ENCODE measurements at places on chromosomes 2 and 18.

DNA sequence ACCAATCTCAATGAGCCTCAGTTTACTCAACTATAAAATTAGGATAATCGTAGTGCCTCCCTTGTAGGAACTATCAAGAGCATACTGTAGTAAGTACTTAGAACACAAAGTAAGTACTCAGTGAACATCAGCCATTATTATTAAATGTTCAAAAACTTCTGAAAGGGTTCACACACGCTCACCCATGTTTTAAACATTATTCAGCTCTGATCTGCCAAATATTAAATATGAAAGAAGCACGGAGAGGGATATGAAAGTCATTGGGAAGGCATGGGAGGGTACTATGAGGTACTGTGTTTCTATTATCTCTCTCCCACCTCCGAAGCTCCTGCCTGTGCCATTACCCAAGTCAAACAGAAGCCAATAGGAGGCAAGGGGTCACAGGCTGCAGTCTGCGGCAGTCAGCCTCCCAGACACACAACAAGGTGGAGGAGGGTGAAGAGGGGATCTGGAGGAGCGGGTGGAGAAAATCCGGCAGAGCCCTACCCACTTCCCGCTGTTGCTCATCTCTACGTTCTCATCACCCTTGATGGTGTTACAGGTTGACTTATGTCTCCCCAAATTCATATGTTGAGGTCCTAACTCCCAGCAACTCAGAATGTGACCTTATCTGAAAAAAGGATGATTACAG lies 2.0 kb upstream of the TBC1D8 start:
- no peak for DNase-seq

GRCh38 chr2:175926272-175926671 lies 75.8 kb downstream of the LNPK start:
- no peak for DNase-seq

GRCh38 chr18:37701967-37702366 lies 136.4 kb upstream of the CELF4 start:
- no peak for DNase-seq

DNA sequence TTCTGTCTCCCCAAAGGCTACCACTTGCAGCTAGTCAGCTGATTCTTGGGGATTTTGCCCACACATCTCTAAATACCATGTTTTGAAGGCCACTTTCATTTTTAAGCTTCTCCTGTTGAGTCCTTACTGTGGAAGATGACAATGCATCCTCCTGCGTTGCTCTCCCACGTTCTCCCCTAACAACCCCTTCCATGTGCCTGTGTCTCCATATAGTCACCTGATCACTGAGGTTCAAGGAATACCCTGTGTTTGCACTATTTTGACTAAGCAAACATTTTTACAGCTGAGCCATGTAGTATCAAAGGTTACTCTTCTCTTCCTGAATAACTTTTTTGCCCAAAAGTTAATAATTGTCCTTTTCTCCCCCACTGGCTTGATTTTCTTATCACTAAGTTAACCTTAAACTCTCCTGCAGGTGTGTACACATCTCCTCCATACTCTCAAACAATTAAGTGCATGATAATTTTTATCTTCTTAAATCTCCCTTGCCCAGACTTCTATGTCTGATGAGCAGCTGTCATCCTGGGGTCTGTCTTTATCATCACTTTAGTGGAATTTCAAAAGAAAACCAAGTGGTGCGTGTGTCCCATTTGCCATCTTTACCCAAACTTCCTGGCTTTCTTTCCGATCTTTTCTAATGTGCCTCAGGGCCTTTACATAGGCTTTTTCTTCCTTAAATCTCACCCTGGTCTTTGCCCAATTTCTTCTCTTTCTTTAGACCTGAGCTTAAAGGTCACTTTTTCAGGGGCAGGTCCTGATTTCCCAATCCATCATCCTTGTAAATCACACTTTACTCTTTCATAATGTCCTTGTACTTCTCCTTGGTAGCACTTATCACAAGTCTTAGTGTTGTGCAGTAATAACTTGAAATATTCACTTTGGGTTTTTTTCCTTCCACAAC lies 85.2 kb upstream of the SPATS2L start:
- DNase-seq: no peak

GRCh38 chr2:198591586-198591985 lies 787.2 kb downstream of the PLCL1 start:
- no peak for DNase-seq

GRCh38 chr2:231634951-231635875 lies 42.5 kb downstream of the TEX44 start:
- DNase-seq: no peak

- DNase-seq: no peak
Measured at GRCh38 chr2:64063924-64064331, 44.7 kb upstream of the VPS54 start.
